ENCODE measurements at places on chromosomes 5 and 9.
A peak's percentile ranks its signal among the peaks of the same experiment; 100 is the strongest.

DNA sequence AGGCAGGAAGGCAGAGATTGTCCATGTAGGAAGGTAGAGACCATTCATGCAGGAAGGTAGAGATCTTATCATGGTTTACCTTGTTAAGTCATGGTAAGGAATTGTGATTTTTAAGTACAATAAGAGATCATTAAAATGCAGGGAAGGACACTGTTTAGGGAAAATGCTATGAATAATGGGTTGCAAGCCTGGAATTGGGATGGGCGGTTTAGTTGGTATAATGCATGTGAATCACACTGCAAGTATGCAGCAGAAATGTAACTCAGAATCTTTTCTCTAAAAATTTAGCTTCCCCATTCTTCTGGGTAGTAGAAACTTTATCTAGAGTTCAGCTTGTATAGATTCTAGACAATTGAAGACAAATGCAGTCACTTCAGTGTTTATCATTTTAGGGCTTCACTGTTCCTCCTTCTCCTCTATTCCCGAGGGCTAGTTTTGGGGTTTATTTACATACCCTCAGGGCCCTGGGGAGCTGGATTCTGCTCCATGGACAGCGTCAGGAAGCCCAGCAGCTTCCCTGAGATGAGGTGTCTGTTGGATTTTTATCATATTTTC lies 212.0 kb downstream of the SREK1 start:
- no peak for DNase-seq

DNA sequence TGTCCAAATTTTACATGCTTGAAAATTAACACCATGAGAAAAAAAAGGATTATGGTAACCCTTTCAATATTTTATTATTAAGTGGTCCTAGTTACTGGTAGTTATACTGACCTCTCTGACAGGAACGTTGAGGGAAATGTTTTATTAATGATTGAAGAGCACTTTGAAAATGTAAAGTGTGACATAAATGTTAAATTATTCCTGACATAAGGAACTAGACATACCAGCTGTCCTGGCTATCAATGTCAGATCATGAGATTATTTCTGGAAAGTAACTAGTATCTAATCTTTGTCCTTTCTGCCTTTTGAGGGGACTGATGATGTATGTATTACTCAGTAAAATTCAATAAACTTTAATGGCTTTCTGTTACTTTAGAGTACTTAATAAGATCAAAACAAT lies 1538.5 kb upstream of the CDH6 start:
- no peak for DNase-seq

GRCh38 chr9:111966861-111967291 lies 70.3 kb downstream of the UGCG start:
- DNase-seq, result no peak

DNA sequence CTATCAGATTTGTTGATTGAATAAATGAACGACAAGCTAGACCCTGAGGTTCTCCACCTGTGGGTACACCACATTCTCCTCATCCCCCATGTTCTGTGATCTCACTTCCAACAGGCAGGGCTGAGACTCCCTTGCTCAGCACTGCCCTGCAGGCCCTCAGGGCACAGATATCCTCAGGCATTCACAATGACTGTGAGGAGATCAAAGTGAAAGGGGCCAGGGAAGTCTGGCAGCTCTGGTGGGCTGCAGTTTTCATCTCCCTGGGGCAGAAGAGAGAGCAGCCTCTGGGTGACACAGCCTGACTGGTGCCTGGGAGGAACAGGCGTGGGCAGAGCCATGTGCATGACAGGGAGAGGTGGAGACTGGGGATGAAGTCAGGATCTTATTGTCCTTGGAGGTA lies 142.4 kb upstream of the C9orf72 start:
- no peak for DNase-seq

DNA sequence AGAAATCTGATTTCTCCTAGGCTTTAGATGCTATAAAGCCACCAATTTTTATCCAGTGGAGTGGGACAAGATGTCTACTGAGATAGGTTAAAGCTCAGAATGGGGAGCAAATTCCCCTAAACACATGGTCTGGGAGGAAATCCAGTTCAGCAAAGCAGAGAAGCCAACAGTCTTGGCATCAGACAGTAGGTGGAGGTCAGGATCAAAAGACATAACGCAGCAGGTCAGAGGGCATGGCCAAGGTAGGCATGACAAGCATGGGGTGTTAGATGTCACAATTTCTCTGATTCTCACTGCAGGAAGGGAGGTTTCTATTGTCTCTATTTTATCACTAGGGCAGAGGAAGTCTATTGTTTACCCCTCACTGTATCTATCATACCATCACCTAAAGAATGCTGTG lies 288.2 kb downstream of the ACTL7B start:
- no peak for DNase-seq

DNA sequence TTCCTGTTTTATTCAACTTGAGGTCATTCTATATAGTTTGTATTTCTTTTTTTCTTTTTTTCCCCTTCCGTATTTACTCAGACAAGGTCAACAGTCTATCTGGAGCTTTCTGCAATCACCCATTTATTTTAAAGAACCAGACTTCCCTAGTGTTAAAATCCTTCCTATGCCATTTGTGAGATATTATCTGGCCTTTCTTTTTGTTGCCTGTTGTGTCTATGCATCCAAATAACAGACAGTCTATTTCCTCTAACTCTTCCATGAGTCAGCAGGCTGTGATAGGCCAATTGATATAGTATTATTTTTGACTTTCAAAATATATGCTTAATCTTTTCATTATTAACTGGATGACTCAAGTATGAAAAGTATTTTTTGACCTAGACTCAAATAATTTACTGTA lies 291.2 kb upstream of the PTPRD start:
- DNase-seq, result no peak

- no peak for DNase-seq
Measured at GRCh38 chr5:919356-920000, 26.8 kb downstream of the TRIP13 start.

- no peak for DNase-seq
Measured at GRCh38 chr9:72354704-72355103, 10.3 kb downstream of the ZFAND5 start.

DNA sequence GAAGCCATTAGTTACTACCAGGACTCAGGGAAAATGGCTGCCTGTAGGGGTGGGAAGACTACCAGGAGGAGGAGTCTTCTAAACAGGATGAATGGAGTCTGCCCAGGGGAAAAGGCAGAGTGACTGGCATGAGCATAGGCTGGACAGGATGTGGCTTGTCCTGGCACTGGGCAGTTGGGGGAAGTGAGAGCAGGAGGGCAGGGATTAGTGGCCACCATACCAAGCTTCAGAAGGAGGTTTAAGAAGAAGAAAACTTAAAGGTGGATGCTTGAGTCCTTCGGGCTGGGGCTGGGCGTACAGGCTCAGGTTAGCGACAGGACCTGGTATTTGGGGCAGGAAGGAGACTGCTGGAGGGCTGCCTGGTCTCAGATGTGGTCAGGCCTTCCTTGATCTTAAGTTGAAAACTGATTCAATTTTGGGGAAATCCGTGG lies 5.0 kb upstream of the NSD1 start:
- no peak for DNase-seq

DNA sequence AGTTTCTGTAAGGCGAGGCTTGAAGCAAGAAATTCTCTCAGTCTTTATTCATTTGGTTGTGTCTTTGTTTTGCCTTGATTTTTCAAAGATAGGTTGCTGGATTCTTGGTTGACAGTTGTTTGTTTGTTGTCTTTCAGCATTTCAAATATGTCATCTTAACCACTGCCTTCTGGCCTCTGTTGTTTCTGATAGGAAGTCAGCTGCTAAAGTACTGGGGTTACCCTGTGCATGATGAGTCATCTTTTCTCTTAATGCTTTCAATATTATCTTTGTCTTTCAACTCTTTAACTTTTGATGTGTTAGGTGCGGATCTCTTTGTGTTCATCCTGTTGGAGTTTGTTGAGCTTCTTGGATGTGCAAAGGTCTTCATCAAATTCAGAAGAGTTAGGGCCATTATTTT lies 1571.3 kb downstream of the MAT2B start:
- DNase-seq, result no peak

DNA sequence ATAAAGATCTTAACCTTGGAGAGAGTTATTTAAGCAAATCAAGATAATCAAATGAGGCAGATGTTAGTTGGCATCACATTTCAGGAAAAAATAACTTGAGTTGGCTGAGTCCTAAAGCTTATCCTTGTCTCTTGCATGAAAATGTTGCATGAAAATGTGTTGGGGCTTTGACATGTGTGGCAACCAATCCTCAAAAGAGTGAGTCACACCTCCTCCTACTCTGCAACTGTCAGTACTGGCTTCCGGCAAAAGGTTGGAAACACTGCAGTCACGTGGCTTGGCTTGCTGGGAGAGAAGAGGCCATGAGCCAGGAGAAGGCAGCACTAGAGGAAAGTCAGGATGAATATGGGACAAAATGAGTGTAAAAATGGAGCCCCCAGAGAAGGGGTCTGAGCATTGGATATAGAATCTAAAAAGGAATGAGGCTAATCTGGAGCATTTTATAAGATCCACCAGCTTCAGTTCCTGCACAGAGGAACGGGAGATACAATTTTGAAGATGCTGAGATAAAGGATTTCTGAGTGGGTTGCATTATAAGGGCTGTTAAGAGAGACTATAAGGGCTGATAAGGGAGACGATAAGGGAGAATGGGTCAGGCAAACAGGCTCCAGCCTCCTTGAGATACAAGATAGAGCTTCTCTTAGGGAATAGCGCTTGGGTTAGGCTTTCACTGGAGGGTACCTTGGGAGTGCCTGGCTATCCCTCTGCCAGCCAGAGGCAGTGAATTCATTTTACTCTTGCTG lies 43.1 kb downstream of the SPATA31D1 start:
- DNase-seq, result no peak

GRCh38 chr9:17611917-17612316 lies 33.1 kb downstream of the SH3GL2 start:
- DNase-seq, result no peak

DNA sequence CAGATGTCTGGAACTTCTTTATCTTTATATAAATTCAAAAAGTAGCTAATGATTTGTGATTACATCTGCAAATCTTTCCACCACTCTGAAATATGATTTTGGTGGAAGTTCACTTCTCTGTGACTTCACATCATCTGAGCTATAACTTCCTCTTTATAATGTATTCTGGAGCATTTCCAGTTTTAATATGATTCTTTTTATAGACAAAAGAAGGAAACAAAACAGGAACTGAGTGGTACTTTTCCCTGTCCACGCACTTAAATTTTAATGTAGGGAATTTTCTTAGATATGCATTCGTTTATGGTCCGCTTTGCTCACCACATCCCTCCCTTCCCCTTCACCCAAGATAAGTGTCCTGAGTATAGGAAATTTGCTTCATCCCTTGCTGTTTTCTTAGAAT lies 333.5 kb downstream of the CHSY3 start:
- no peak for DNase-seq

DNA sequence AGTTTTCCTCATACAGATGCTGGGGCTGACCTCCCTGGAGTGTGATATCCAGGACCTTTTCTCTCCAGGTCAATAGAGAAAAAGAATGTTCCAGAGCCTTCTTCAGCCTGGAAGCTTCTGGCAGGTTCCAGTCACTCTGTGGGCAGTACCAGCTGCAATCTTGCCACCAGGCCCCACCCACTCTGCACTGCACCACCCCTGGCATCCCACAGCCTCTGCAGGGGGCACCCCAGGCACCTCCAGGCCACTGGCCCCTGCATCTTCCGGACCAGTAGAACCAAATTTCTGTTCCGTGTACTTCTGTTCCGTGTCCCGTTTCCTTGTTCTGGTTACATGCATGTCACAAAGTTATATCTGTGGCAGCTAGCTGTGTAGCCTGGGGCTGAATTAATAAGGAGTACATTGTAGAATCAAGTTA lies 83.3 kb upstream of the ZBTB43 start:
- DNase-seq, result no peak

DNA sequence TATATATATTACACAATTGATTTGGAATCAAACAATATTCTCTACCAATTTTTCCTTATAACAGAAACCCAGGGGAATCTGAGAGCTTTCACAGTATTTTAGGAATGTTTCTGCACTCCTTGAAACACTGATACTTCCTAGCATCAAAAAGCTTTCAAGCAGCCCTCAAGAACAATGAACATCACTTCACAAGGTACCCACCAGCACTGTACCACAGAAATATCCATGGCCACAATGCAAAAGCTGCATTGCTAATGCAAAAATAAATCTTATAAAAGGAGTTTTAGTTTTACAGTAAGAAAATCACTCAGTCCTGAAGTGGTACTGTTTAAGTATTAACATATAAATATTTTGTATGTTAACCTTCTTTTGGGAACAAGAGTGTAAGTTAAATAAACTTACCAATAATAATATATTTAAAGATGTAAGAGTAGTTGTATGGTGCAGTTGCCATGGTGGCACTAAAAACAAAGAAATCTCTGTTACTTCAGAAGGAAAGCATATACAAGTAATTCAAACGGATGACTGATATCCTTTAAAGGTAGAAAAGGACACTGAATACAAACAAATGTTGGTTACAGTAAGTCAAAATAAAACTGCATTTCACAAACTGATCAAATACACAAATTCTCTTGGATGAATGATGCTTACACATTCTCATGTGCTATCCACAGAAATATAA lies 8.6 kb downstream of the RAB14 start:
- DNase-seq, result no peak

GRCh38 chr9:127336086-127336485 lies 60.9 kb upstream of the SLC2A8 start:
- DNase-seq, result no peak

GRCh38 chr9:84935528-84936117 lies 266.1 kb downstream of the NTRK2 start:
- no peak for DNase-seq

DNA sequence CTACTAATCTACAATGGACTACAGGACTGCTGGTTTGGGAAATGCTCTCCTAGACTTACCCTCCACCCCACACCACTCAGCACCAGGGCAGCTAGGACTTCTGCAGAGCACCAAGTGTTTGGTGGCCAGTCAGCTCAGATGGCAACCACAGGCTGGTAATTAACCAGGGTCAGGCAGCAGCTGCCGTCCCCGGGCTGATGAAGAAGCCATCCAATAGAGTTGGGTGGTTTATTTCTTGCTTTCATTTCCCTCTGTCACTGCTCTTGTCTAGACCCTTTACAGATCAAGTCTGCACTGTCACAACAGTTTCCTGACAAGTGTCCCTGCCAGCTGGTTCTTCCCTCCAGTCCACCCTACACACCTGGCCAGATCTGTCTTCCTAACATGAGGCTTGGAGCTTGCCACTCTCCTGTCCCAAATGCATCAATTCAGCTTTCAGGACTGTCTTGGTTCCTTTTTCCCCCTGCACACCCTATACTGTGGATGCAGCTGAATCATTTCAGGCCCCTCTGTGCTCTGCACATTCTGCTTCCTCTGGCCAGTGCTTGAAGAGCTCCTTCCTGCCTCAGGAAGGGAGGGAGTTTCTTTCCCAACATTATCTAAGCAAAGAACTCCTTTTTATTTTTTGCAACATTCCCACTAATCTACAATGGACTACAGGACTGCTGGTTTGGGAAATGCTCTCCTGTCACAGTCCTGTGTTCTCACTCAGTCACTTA lies 30.2 kb upstream of the HSPA9 start:
- no peak for DNase-seq

DNA sequence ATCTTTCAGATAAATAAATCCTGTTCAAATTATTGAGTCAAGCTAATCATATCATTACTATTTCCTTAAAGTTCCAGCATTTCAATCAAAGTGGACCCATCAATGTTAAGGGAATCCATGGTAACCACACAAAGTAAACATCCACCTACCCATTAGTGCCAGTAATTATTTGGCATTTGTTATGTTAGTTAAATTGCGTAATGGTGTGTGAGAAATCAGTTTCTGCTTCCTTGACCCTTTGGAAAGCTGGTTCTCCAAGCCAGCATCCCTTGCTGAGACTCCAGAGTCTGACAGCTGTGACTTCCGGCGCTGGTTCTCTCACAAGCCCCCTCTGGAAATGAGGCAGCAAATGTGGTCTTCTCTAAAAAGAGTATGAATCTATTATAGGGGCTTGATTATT lies 308.6 kb upstream of the EFNA5 start:
- DNase-seq, result peak; percentile 34

Measured in neural progenitor cell (in vitro differentiated cells).